ENCODE measurements at places on chromosomes 2 and 18.
A peak's percentile ranks its signal among the peaks of the same experiment; 100 is the strongest.

DNA sequence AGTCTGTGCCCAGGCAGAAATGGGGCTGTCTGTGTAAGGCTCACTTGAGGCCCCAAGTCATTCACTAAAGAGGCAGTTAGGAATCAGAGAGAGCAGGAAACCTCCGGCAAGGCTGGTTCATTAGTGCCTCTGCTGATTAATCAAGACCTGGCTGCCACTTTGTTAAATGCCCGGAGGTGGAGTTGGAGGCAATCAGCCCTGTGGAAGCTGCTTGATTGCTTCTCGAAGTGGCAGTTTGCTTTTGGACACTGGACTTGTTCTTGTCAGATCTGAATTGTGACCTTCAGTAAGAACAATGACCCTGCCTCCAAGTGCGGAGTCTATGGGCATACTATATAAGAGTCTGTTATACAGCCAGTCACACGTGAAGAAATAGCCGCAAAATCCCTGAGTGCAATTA lies 183.9 kb upstream of the LINC00305 start:
- DNase-seq, result no peak

DNA sequence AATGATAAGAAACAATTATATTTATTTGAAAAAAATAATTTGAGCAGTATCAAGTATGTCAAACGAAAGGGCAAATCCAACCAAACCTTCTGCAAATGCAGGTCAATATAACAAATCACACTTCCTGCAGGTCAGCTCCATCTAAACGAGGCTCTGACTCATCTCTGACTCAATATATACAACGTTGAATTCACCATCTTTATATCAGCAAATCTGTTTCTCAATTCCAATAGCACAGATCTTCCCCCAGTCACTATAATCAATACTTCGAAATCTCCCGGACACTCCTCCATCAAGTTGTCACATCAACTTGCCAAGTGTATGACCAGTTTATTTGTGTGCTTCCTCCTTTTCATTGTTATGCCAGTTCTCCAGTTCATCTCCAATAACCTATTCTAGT lies 388.9 kb downstream of the ZEB2 start:
- no peak for DNase-seq

DNA sequence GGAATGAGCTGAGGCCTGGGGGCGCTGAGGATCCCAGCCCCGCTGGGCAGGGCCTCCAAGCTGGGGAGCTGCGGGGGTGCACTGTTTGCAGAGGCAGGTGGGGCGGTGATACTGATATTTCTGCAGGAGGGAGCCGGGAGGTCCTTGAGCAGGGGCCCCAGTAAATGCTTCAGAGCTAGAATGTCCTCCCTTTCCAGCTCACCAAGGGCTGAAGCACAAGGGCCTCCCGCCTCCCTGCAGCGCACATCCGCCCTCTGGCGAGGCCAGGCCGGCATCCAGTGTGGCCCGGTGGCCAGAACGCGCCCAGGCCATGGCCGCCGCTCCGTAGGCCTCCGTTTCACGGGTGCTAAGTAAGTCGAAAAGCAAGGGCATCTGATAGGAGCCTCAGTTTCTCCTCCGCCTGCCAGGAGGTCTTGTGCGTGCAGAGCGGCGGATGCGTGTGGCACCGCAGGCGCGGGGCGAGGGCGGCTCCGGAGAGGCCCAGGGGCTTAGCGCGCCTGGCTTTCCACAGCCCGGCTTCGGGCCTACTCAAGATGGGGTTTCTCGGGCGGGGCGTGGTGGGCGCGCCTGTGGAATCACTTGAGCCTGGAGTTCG lies 29.5 kb upstream of the CHMP1B start:
- no peak for DNase-seq

DNA sequence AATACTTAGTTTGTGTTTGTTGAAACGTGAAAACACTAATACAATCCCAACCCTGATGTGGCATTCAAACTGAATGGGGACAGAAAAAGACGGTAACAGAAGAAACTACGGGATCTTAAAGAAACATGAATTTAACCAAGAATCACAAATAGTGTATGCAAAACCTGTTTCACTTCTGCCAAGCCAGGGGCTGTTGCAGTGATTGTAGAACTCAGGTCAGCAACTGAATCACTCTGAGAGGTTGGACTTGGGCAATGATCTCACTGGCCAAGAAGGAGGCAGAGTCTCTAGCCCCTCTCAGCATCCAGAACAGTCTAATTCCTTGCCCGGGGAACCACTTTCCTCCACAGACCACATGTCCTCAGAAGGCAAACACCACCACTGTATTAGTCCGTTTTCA lies 54.9 kb upstream of the CRIM1 start:
- DNase-seq, result no peak

DNA sequence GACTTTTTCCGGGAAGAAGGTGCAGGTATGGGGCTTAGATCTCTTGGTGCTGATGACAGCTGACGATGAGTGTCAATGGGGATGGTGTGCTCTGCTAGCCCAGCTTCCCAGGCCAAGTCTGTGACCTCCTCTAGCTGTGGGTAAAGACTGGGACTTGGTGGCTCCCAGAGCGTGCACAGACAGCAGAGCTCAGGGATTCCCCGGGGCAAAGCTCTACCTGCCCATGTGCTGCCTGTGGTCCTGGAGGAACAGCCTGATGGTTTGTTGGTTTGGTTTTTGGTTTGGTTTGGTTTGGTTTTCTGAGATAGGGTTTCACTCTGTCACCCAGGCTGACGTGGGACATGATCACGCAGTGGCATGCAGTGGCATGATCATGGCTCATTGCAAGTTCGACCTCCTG lies 19.2 kb downstream of the ATP6V1B1 start:
- DNase-seq, result no peak

DNA sequence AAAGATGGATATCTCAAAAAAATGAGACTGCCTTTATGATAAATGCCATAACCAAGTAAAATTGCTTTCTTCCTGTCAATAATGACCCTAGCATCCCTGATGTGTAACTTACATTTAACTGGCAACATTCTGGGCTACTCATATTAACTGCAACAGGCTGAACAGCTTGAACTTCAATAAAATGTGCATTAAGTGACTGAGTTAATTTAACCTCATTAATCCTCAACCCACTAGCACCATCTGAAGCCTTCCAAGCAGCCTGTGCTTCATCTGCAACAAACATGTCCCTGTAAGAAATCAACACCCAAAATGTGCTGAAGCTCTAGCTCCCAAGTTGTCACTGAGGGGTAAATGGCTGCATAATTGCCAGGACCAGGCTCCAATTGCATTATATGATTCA lies 296.2 kb upstream of the ZC3H15 start:
- DNase-seq, result no peak

DNA sequence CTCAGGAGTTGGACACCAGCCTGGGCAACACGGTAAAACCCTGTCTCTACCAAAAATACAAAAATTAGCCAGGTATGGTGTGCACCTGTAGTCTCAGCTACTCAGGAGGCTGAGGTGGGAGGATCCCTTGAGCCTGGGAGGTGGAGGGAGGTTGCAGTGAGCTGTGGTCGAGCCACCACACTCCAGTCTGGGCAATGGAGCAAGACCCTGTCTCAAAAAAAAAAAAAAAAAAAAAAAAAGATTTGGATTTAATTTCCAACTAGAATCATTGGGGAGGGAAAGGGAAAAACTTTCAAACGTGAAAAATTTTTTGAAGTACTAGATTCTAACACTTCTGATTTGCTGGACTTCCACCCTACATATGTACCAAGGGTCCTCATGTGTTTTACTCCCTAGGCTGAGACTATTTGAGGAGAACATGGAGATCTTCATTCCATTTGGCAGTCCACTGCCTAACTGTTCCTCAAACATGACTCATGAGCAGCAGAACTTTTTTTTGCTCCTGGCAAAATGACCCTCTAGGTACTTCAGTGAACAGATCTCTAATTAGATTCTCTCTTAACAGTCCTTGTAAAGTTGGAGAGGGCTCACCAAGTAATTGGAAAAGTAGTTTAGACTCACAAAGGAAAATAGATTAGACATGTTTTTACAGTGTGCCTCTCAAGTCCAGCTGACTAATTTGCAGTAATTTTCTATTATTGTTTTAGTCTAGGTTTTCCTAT lies 267.6 kb downstream of the METTL4 start:
- no peak for DNase-seq

DNA sequence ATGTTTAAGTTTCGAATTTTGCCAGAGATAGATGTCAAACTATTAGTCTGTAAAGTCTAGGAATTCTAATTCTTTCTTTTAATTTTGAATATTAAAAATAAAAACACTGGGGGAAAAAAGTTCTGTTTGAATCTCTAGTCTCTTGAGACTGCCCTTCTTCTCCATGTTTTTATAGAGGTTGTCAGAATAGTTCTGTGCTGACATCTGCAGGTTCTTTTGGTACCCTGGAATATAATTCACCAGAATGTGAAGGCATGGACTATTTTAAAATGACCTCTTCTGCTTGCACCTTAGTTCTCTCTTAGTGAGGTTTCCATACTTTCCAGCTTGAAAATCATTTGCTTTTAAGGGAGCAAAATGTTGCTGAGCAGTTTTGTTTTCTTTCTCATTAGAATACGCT lies 121.0 kb upstream of the MSTN start:
- no peak for DNase-seq

GRCh38 chr2:43228321-43228751 lies 1.9 kb upstream of the ZFP36L2 start:
- DNase-seq, result no peak

GRCh38 chr18:70258243-70258642 lies 30.6 kb upstream of the SOCS6 start:
- no peak for DNase-seq

- no peak for DNase-seq
Observed at GRCh38 chr18:46370898-46371297, 266.7 kb downstream of the HAUS1 start.

- no peak for DNase-seq
Observed at GRCh38 chr2:169300636-169301530, 61.5 kb downstream of the LRP2 start.

DNA sequence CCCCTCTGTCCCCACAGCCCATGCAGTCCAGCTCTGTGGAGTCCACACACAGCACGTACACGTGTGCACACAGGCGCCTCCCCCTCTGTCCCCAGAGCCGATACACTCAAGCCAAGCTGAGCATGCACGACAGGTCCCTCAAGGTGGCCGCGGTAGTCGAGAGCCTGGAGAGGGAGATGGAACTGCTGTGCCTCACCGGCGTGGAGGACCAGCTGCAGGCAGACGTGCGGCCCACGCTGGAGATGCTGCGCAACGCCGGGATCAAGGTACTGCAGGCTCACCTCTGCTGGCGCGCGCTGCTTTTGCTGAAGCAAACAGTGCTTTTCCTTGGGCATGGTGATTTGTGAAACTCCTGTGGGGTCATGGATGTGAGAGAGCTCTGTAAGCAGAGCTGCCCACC lies 58.5 kb upstream of the NFATC1 start:
- no peak for DNase-seq

DNA sequence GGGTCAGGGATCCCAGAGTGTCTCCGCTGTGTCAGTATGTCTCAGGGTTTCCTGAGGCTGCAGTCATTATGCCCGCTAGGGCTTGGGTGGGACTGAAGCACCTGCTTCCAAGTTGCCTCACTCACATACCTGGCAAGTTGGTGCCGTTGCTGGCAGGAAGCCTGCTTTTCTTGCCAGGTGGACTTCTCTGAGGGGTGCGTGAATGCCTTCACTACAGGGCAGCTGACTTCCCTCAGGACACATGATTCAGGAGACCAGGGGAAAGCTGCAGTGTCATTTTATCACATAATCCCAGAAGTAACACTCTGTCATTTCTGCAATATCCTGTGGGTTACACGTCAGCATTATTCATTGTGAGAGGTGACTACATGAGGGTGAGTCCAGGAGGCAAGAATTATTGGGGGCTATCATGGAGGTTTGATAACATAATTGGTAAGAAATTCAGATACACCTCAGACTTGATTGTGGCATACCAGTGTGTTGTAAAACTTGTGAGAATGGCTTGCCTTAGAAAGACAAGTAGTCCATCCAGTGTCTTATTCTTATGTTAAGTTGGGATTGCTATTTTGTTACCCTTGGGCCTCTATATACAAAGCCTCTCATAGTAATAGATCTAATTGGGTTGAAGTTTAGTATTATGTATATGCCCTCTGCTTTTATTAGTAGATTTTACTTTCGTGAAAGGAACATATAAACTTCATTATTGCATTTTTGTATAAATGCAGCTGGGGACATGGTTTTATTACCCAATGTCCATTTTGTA lies 44.1 kb downstream of the NEDD4L start:
- DNase-seq, result no peak

DNA sequence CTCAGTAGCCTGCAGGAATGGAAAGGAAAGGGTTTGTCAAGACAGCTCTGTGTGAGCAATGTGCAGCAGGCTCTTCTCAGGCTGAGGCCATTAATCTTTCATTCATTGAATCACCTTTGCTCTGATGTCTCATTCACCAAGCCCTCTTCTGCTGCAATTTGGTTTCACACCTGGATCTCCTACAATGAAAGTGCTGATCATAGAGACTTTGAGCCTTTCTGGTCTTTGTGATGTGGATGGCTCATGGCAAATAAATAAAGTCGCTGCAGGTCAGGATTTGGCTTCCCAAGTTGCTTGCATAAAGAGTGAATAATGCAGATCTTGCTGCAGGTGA lies 95.8 kb upstream of the SPRED2 start:
- no peak for DNase-seq

DNA sequence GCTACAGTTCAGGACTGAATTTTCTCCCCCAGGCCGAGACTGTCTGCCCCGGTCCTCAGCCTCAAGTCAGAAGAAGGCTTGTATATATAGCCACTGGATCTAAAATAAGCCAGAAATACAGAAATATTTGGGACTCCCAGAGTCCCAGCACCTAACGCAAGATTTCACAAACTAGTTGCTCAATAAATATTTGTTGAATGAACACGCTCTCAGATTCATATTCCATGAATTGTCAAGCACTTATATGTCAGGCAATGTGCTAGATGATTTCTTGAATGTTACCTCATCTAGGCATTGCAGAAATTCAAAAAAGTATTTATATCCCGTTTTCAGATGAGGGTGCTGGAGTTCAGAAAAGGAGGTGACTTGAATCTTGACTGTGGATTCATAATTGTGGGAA lies 163.7 kb upstream of the KLHL29 start:
- DNase-seq, result no peak

- no peak for DNase-seq
Observed at GRCh38 chr2:119283873-119284331, 60.3 kb downstream of the STEAP3 start.

GRCh38 chr2:73250872-73251846 lies 17.1 kb downstream of the CCT7 start:
- no peak for DNase-seq

GRCh38 chr2:233053928-233054784 lies 6.0 kb upstream of the INPP5D start:
- DNase-seq, result peak; percentile 85
